NCI-H526 (cell line): ENCODE measurements at places on chromosomes 16 and 17.
A peak's percentile ranks its signal among the peaks of the same experiment; 100 is the strongest.

GRCh38 chr17:11612956-11613355 lies 14.7 kb downstream of the DNAH9 start:
- DNase-seq = no peak

DNA sequence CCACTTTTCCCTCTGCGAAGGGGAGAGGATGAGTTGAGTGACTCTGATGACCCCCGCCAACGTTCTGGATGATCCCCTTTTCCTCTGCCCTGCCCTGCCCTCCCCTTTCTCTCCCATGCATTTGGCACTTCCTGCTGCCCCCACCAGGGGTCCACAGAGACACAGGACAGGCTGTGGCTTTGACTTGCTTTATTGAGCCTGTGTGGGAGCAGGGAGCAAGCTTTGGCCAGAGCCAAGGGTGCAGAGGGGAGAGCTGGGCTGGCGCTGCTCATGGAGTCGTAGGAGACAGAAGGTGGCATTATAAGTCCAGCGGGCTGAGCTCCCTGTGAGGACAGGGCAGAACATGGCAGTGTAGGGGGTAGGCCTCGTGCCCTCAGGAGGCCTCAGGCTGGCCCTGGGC lies 1.6 kb downstream of the PPY start:
- peak; percentile 20 for DNase-seq

DNA sequence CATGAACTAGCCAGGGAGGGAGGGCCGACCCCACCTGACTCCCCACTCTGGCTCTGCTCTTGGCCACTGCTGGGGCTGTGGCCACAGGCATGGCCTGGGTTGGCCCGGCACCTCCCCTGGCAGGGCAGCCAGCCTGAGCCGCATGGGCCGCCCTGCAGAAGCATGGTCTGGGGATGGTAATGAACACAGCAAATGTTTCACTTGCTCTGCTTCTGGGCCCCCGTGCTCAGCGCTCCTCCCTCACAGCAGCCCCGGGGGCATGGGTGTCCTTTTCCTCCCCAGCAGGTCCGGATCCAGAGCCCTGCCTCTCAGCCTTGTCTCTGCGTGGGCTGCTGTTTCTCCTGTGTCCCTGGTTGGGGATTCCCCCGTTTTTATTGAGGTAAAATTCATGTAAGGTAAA lies 30.9 kb upstream of the KCNJ12 start:
- no peak for DNase-seq

- no peak for DNase-seq
Observed at GRCh38 chr16:8867216-8867931, 1.4 kb downstream of the CARHSP1 start.

- DNase-seq = peak; percentile 28
Observed at GRCh38 chr17:72477491-72477890, 356.7 kb downstream of the SOX9 start.

DNA sequence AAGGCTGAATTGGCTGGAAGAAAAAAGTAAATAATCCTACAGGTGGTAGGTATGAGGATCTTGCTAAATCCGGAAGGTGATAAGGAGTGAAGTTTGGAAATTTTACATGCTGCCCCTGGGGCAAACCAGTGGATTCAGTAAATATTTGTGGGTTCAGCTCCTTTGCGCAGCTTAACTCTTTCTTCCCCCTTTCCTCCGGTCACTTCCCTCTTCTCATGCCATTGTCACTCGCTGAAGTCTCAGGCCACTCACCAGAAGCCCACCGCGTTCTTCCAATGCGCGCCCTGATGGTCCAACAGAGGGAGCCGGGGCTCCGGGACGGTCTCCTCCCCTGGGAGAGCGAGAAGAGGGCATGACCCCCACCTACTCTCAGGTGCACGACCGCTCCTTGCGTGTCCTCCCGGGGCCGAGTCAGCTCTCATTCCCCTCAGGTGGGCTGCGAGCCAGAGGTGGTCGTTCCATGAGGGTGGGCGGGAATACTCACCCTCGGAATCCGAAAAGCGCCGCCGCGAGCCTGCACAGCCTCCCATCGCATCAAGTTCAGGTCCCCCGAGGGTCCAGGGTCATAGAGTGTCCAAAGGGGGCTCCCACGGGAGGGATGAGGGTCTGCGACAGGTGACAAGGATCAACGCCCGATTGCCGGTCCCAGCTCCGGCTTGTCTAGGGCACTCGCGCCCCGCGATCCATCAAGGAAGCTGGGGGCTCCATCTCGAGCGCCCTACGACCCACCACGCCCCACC lies 474 bp downstream of the CLN3 start:
- DNase-seq = no peak

DNA sequence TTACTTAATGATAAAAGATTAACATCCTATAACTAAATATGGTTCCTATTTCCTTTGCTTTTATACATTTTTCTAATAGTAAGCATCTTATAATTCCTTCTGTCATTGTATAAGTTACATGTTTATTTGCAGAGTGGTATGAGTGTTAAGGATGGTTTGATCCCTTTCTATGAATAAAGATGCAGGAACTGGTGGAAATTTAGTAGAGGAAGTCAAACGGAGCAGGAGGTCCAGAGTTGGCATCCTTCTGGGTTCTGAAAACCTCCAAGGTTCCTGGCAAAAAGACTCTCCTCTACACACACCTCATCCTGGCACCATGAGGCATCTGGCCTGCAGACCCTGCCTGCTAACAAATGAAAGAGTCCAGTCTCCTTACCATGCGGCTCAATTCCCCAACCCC lies 296.8 kb downstream of the SOX9 start:
- no peak for DNase-seq

DNA sequence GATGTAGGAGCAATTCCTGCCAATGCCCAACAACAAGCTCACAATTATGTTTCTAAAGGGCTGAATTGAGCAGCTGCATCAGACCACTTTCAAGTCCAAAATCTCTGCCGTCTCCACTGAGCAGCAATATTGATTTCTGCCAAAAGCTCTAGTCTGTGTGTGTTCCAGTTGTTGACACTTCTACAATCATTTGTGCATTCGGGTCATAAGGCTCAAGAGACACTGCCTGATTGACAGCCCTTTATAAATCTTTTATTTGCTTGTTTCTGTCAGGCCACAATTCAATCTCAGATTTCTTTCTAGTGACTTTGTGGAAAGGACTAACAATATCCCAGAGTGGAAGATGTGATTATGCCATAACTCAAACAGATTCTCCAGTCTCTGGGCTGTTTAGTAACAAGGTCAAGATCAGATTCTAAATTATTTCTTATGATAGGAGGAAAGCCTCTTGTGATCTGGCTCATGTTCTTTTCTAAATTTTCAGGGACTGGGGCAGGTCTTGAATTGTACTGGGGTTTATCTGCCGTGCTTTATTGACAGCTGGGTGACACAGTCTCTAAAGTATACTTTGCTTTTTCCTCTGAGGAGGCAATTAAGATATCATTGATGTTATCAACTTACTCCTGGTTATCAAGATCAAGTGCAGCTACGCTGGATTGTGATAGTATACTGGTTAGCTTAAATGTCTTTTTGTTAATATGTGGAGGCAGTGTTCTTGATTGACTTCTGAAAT lies 377.1 kb downstream of the CNTNAP4 start:
- no peak for DNase-seq

GRCh38 chr16:68401871-68402747 lies 46.2 kb downstream of the SMPD3 start:
- DNase-seq = no peak

DNA sequence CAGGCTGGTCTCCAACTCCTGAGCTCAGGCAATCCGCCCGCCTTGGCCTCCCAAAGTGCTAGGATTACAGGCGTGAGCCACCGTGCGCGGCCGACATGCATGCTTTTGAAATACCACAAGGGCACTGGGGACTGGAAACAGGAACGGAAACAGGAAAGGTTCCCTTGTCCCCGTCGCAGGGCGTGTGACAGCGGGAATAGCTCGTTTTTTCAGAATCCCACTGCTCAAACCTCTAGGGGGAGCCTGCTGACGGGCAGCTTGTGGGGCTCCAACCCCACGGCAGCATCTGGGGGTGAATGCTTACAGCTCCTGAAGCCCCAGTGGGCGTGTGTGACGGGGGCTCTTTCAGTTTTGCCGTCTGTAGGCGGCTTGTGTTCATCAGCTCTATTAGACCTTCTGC lies 18.8 kb upstream of the ASGR2 start:
- no peak for DNase-seq

DNA sequence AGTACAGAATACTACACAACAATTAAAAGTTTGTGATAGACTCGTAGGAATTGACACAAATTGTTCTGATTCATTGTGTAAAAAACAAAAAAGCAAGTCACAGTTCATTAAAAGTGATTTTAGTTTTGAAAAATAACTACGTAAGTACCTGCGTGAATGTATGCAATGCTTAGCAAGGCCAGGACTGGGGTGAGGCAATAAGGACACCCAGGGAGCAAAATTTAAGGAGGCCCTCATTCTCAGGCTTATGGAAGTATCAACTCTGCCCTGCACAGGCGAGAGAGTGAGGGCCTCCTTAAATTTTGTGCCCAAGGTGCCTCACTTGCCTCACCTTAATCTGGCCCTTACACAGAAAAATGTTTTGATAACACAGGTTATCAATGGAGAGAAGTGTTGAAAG lies 31.4 kb downstream of the NOG start:
- DNase-seq = no peak

GRCh38 chr17:67682196-67682595 lies 35.5 kb upstream of the NOL11 start:
- no peak for DNase-seq

DNA sequence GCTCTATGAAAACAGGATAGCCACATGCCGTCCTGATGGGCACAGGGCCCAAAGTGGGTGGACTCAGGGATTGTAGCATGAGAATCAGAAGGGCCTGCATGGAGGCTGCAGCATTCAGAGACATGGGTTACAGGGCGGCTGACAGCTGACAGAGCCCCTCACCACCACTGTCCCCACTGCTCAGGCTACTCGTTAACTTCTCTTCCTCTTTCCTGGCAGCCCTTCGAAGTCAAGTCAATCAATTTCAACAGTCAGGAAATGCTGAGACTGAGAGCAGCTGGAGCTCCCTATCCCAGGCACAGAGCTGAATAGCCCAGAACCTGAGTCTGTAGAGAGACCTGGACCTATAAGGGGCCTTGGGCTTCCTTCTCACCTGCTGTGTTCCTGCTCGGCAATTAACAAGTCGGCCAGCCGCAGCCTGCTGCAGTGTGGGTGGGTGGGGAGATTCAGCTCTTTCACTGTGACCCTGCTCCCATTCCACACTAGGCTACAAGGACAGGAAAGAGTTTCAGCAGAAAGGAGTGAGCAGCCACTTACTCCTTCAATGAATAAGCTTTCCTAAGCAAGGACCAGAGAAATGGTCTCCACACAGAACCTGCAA lies 76.9 kb downstream of the TEX14 start:
- DNase-seq = no peak

DNA sequence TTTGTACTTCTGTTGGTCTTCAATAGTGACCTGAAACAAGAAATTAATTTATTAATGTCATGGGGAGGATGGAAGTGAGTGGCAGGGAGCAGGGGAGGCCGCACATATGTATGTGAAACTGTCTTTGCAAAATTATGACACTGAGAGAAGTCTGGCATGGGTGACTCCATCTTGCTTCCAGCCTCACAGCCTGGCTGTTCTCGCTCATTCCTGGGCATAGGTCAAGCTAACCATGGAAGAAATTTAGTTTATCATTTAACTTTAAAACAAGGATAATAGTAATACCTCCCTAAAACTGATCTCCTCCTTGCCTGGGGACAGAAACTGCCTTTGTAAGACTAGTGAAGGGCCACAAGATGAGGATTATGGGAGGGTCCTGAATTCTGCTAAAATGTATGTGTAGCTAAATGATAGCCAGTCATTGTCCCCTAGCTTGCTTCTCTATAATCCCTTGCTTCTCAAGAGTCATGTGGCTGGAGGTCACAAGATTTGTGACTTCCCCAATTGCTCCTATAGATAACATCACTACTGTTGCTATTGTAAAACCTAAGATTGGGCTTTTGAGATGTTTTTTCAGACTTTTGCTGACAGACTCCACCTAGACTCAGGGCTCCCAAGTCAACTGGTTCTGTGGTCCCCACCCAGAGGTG lies 126.0 kb downstream of the HS3ST3A1 start:
- no peak for DNase-seq

DNA sequence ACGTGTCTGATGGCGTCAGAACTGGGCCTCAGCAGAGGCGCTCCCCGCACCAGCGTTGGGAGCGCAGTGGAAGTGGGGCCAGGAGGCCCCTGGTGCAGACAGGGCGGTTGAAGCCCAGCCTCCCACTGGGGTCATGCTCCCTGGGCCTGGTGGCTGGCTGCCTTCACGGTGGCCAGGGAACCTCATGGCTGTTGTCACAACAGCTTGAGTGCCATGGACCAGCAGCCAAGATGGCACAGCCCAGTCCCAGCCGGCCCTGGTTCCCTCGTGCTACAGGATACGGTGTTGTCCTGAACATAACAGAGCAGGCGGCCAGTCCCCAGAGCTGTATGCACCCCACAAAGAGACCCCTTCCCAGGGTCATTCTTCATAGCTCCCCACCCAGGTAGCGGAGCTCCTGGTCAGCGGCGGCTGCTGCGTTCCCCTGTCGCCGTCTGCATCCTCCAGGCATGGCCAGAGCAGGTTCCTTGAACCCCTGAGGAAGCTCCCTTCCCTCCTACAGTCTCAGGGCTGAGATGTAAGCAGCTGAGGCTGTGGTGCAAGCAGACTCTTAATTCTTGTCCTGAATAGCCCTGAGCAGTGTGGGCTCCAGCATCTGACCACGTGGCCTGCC lies 29.7 kb downstream of the NME3 start:
- no peak for DNase-seq

- DNase-seq = no peak
Observed at GRCh38 chr16:87507351-87508069, 14.7 kb upstream of the ZCCHC14 start.
